ENCODE measurements at places on chromosomes 13 and 19.

- DNase-seq, result no peak
Measured at GRCh38 chr13:74305876-74306275, 171.7 kb upstream of the KLF12 start.

DNA sequence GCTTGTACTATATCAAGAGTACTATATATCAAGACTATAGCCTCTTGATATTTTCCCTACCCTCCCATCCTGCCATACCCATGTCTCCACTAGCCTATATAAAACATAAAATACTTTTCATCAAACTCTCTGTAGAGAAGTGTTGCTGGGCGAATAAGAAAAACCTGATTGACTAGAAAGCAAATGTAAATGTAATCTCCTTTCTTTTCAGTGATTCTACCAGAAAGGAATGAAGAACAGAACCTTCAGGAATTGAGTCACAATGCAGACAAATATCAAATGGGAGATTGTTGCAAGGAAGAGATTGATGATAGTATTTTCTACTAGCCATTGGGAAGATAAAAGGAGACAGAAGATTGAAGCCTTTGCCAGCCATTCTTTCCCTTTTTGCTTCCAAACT, 89.2 kb downstream of the KCNRG start:
- DNase-seq, result no peak

DNA sequence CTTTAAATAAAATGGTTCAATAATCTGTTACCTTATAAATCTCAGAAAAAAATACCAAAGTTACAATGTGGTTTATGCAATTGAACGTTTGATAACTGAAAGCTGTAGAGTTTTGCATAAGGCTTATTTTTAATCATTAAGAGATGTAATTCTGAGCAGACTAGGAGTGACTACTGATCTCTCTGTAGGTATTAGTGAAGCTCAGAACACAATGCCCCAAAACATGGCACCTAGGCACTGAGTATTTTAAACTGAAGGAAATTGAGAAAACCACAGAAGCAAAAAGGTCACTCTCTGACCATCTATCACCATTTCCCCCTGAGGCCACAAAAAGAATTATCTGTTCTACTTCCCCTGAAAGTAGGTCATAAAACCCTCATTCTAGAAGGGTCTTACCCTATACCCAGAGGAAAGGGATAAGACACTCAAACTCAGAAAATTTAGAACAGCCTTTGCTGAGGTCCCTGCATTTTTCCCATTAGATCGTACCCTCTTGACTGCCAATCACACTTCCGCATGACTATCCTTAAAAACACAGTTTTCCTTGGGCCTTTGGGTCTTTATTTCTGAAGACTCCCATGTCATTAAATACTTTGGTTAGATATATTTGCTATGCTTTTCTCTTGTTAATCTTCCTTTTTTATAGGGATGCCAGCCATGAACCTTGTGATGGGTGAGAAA, 158.1 kb downstream of the PCDH9 start:
- DNase-seq, result no peak

- no peak for DNase-seq
Measured at GRCh38 chr13:105773863-105774538, 761.5 kb downstream of the EFNB2 start.
